Vagina (tissue), 2 donors: ENCODE measurements at places on chromosomes 7 and 10.

GRCh38 chr7:115054478-115055065 lies 132.7 kb downstream of the MDFIC start:
- DNase-seq: no peak
- H3K4me3 ChIP-seq: no peak overlapping the region
- no peak overlapping the region for H3K27ac ChIP-seq

- H3K27me3 ChIP-seq: no peaks in the 10 kb centered on the region
- H3K4me3 ChIP-seq: no peak overlapping the region
- H3K27ac ChIP-seq: no peak overlapping the region
- DNase-seq: no peak
These were observed 97.9 kb downstream of the DNAJB6 start for GRCh38 chr7:157434701-157435100.

- DNase-seq: no peak
- no peaks in the 10 kb centered on the region for H3K36me3 ChIP-seq
- H3K4me3 ChIP-seq: no peak overlapping the region
- no peak overlapping the region for H3K27ac ChIP-seq
These were observed 9.6 kb downstream of the TPK1 start for GRCh38 chr7:144826208-144826607.

GRCh38 chr7:25911738-25912607 lies 240.0 kb upstream of the NFE2L3 start:
- no peak for DNase-seq
- H3K27me3 ChIP-seq: no peaks in the 10 kb centered on the region
- no peak overlapping the region for H3K27ac ChIP-seq
- H3K4me3 ChIP-seq: no peak overlapping the region
- no peaks in the 10 kb centered on the region for H3K36me3 ChIP-seq

- no peaks in the 10 kb centered on the region for H3K4me1 ChIP-seq
- H3K4me3 ChIP-seq: no peak overlapping the region
- no peak for DNase-seq
- H3K27me3 ChIP-seq: no peaks in the 10 kb centered on the region
- H3K36me3 ChIP-seq: no peaks in the 10 kb centered on the region
These were observed 429.8 kb upstream of the CELF2 start for GRCh38 chr10:10587744-10588393.

DNA sequence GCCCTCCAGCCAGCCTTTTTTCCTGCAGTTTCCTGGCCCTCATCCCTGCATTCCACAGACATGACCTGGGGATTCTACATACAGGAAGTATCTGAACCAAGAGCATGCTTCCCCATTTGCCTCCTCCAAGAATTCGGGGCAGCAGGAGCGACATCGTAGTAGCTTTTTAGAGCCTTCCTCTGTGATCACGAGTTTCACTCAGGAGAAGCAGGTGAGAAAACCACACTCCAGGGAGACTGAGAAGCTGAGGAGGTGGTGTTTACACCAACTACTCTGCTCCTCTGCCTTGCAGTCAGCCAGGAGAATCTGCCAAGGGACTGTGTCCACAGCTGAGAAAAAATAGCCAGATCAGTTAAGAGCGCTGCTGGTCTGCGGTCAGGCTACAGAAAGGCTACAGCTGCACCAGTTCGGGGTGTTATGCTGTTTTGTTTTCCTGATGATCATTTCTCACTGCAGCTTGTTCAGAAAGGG lies 54.1 kb downstream of the HSPA12A start:
- peak overlapping the region; percentile 33 for H3K27ac ChIP-seq
- DNase-seq: no peak
- no peaks in the 10 kb centered on the region for H3K27me3 ChIP-seq
- H3K4me3 ChIP-seq: no peak overlapping the region
- peaks cover 21% of the 10 kb centered on the region for H3K4me1 ChIP-seq

DNA sequence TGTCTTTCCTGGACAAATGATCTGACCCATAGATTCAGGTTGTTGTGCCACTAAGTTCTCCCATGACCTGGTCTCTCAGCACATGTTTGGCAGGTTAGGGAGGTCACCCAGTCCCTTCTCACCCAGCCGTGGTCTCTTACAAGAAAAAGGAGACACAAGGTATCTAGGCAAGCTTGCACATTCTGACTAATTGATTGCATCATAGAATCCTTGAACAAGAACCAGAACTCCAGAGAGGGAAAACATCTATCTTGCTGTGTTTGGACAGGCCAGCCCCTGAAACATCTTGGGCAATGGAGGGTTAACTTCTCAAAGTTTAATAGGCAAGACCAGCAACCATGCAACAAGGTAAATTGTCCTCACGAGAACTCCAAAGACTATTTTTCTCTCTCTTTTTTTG lies 8.5 kb upstream of the HK1 start:
- DNase-seq: no peak
- H3K4me3 ChIP-seq: no peak overlapping the region
- H3K4me1 ChIP-seq: no peaks in the 10 kb centered on the region
- H3K36me3 ChIP-seq: no peaks in the 10 kb centered on the region
- no peak overlapping the region for H3K27ac ChIP-seq

DNA sequence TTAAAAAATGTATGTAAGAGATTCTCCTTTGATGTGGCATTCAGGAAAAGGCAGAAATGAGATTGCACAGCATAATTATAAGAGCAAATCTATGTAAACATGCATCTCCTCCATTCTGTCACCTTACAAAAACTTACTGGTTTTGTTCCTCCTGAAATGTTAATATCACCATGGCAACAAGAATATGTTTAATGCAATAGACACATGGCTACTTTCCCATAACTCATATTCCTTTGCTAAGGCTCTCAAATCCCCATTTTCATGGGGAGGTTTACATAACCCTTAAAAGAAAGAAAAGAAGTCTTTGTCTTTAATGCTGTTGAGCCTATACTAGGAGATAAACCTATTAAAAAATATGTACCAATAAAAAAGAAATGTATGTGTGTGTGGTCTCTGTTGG lies 136.2 kb downstream of the ANK3 start:
- H3K27me3 ChIP-seq: no peaks in the 10 kb centered on the region
- no peak overlapping the region for H3K4me3 ChIP-seq
- DNase-seq: no peak
- H3K36me3 ChIP-seq: no peaks in the 10 kb centered on the region
- no peak overlapping the region for H3K27ac ChIP-seq

DNA sequence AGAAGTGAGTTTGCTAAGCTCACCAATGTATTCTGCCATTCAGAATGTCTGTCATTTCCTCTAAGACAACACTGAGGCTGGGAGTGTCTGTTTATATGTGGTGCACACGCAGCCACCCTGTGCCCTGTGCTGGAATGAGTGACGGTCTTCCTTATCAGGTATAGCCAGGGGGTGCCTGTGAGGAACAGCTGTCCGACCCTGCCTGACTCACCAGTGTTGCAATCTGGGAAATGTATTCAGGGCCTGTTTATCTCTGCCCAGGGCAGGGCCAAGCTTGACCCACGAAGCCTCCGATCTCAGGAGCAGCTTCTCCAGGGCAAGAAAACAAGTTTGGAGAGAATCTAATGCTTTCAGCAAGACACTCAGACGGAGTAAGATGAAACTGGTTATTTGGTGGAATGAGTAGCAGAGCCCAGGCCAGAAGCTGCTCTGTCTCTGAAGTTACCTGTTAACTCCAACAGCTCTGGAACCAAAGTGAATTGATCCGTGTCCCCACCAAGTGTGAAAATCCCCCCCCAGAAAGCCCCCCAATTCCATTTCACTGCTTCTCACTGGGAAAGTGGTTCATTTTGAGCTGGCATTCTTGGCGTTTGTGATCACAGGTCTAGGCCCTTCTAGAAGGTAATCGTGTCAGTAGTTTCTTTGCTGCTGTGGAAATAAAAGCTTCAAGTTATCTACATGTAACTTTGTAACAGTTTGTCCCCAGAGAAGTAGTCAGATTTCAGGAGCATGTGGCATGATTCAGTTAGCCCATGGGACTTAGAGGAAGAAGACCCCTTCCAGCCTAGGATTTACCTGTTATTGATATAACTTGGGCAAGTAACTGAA lies 6.1 kb upstream of the UBE2H start:
- no peaks in the 10 kb centered on the region for H3K27me3 ChIP-seq
- no peaks in the 10 kb centered on the region for H3K36me3 ChIP-seq
- DNase-seq: no peak
- H3K4me1 ChIP-seq: peaks cover 8% of the 10 kb centered on the region
- peak overlapping the region; percentile 33 for H3K27ac ChIP-seq

GRCh38 chr10:676178-676577 lies 13.3 kb downstream of the DIP2C start:
- no peaks in the 10 kb centered on the region for H3K27me3 ChIP-seq
- H3K36me3 ChIP-seq: no peaks in the 10 kb centered on the region
- H3K4me3 ChIP-seq: no peak overlapping the region
- no peak overlapping the region for H3K27ac ChIP-seq
- peaks cover 18% of the 10 kb centered on the region for H3K4me1 ChIP-seq
- DNase-seq: no peak

- peak overlapping the region; percentile 45 for H3K4me3 ChIP-seq
- H3K36me3 ChIP-seq: no peaks in the 10 kb centered on the region
- H3K4me1 ChIP-seq: peaks cover 56% of the 10 kb centered on the region
- DNase-seq: no peak
These were observed 1.5 kb upstream of the GATA3 start for GRCh38 chr10:8052956-8053445.

DNA sequence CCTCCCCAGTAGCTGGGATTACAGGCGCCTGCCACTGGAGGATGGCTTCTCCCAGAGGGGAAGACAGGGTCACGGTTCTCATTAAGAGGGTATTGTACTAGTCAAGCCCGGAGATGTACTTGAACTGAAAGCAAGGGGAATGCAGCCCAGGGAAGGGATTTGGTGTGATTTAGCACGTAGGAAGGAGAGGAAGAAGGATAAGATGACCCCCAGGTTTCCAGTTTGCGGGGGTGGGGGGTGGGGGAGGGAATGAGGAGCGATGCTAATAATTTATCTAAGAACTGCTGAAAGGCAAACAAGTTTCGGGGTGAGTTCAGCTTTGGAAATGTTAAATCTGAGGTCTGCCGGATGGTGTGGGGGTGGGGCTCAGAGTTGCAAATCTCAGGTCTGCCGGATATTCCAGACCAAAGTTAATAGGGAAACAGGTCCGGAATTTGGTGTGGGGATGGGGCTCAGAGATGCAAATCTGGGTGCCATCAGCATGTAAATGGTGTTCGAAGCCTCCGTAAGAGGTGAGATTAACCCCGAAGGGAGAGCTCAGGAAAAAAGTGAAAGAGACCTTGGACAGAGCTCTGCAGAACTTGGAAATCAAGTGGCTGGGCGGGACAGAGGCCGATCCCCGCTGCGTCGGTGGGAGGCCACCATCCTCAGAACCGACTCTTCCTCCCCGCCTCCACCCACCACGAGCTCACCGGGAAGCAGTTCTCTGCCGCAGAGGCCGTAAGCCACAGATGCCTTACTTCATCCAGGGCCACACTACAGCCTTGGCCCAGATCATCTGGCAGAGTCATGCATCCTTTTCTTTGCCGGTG lies 1.6 kb upstream of the SEPHS1 start:
- H3K27me3 ChIP-seq: no peaks in the 10 kb centered on the region
- peaks cover 40% of the 10 kb centered on the region for H3K4me1 ChIP-seq
- peak overlapping the region; percentile 96 for H3K27ac ChIP-seq

DNA sequence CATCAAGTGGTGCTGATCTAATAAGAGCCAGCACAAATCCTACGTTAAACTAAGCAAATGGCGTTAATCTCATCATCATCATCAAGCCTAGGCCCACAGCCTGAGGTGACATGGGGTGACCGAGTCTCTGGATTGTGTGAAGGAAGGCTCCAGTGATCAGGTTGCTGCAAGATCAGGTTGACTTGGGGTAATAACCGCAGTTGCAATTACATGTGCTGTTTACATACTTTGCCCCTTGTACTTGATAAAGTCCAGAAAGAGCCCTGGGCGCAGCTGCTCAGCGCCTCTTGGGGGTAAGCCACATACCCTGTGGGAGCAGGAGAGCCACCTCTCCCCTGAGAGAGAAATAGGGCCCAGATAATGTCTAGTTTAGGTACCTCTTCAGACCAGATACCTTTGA lies 228.1 kb downstream of the WDR11 start:
- no peak for DNase-seq
- peaks cover 18% of the 10 kb centered on the region for H3K4me1 ChIP-seq
- no peak overlapping the region for H3K4me3 ChIP-seq
- H3K27ac ChIP-seq: no peak overlapping the region
- no peaks in the 10 kb centered on the region for H3K27me3 ChIP-seq

GRCh38 chr10:102152545-102152890 lies 329 bp downstream of the NOLC1 start:
- H3K4me3 ChIP-seq: peak overlapping the region; percentile 66
- H3K27ac ChIP-seq: peak overlapping the region; percentile 81
- H3K4me1 ChIP-seq: peaks cover 29% of the 10 kb centered on the region
- no peaks in the 10 kb centered on the region for H3K27me3 ChIP-seq

- DNase-seq: no peak
- peaks cover 5% of the 10 kb centered on the region for H3K4me1 ChIP-seq
- no peaks in the 10 kb centered on the region for H3K27me3 ChIP-seq
- H3K36me3 ChIP-seq: no peaks in the 10 kb centered on the region
- no peak overlapping the region for H3K27ac ChIP-seq
These were observed 91.3 kb downstream of the CD36 start for GRCh38 chr7:80729591-80730320.

GRCh38 chr10:97550336-97551149 lies 22.0 kb upstream of the ANKRD2 start:
- H3K27me3 ChIP-seq: no peaks in the 10 kb centered on the region
- DNase-seq: no peak
- H3K36me3 ChIP-seq: no peaks in the 10 kb centered on the region
- no peak overlapping the region for H3K4me3 ChIP-seq
- H3K27ac ChIP-seq: peak overlapping the region; percentile 77
- peaks cover 39% of the 10 kb centered on the region for H3K4me1 ChIP-seq

DNA sequence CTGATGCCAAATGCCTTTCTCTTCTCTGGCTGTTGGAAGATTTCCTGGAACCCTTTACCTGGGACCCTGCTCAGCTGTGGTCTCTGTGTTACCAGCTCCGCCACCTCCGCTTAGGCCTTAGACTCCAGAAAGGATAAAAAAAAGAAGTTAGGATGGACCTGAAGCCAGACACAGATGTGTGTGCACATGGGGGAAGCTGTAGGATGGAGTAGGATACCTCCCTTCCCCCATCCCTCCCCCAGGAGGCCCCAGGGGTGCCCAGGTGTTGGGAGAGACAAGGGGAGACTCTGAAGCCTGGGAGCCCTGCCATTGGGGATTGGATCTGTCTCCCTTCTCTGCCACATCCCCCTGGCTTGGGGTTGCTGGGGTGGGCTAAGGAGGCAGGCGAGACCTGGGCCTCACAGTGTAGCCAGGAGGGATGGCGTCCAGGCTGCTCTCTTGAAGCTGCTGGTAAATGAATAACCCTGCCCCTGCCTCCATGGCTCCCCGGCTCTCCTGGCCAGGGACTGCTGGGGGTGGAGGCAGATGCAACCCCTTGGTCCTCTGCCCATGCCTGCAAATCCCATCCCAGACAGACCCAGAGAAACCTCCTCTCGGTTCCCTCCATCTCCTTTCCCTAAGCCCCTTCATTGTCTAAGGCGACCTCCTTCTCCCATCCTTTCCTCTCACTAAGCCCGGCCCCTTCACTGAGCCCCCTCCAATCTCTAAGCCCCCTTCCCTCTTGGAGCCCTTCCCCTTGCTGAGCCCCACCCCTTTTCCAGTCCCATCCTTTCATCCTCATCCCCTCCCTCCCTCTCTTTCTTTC lies 8.0 kb downstream of the CLDN3 start:
- no peaks in the 10 kb centered on the region for H3K4me1 ChIP-seq
- H3K36me3 ChIP-seq: no peaks in the 10 kb centered on the region
- H3K27ac ChIP-seq: no peak overlapping the region
- DNase-seq: no peak
